Melanocyte of skin (primary cell): ENCODE measurements at places on chromosomes 7 and 10. TPM values are rescaled to one million over a fixed set of nuclear protein-coding genes. Genes with fewer than 3 reads are reported as not detected.

CCDC3 gene
- not detected in 2 replicates for total RNA-seq

EPHA1 gene
- total RNA-seq: not detected in 2 replicates

HABP2 gene
- not detected in 2 replicates for total RNA-seq

TRIM4 gene
- total RNA-seq: 25.3 and 28.4 TPM in 2 replicates

ACHE gene
- total RNA-seq: not detected in 2 replicates

PIK3CG gene
- total RNA-seq: not detected in 2 replicates

FAM25G gene
- total RNA-seq: not detected in 2 replicates

RPA3 gene
- 34.1 and 34.5 TPM in 2 replicates for total RNA-seq

PRPS1L1 gene
- not detected in 2 replicates for total RNA-seq

ZNF248 gene
- 5.2 and 10.2 TPM in 2 replicates for total RNA-seq

SFTPA2 gene
- not detected in 2 replicates for total RNA-seq

GPC2 gene
- 2.4 and 3.6 TPM in 2 replicates for total RNA-seq

SLC13A1 gene
- total RNA-seq: not detected in 2 replicates

LRIT2 gene
- not detected in 2 replicates for total RNA-seq

SPDYE2 gene
- total RNA-seq: not detected in 2 replicates

HOXA2 gene
- not detected in 2 replicates for total RNA-seq

EPO gene
- total RNA-seq: not detected in 2 replicates

SFTPA1 gene
- total RNA-seq: not detected in 2 replicates

CTTNBP2 gene
- total RNA-seq: 10.7 and 11.9 TPM in 2 replicates

HGF gene
- under 0.01 and 0.36 TPM in 2 replicates for total RNA-seq

IL2RA gene
- not detected in 2 replicates for total RNA-seq

PON3 gene
- total RNA-seq: 0.46 TPM in 1 of 2 replicates, not detected in the other

AMZ1 gene
- 1.5 and 3.4 TPM in 2 replicates for total RNA-seq

TMEM225B gene
- total RNA-seq: under 0.01 and 1.1 TPM in 2 replicates

SLC29A3 gene
- 0.69 and 1.5 TPM in 2 replicates for total RNA-seq

EPHB6 gene
- total RNA-seq: under 0.01 TPM in 1 of 2 replicates, not detected in the other

RET gene
- total RNA-seq: 0.33 and 0.46 TPM in 2 replicates

ZCWPW1 gene
- total RNA-seq: 2.9 and 3.1 TPM in 2 replicates

ITPRID1 gene
- total RNA-seq: not detected in 2 replicates

ZKSCAN5 gene
- total RNA-seq: 14.3 and 14.7 TPM in 2 replicates

LLCFC1 gene
- total RNA-seq: not detected in 2 replicates

ZNF467 gene
- under 0.01 TPM in 1 of 2 replicates, not detected in the other for total RNA-seq

SGPL1 gene
- 40.0 and 42.9 TPM in 2 replicates for total RNA-seq

ACTR3C gene
- total RNA-seq: 0.34 and 0.73 TPM in 2 replicates

CPN1 gene
- 5.5 TPM in 1 of 2 replicates, not detected in the other for total RNA-seq

SPDYE11 gene
- not detected in 2 replicates for total RNA-seq

MMP21 gene
- total RNA-seq: not detected in 2 replicates

HMX2 gene
- total RNA-seq: not detected in 2 replicates

ADAM12 gene
- total RNA-seq: 8.7 and 18.0 TPM in 2 replicates

CYP2C9 gene
- not detected in 2 replicates for total RNA-seq

ENTPD1 gene
- total RNA-seq: under 0.01 and 0.73 TPM in 2 replicates

MYH16 gene
- not detected in 2 replicates for total RNA-seq

TUBAL3 gene
- not detected in 2 replicates for total RNA-seq

HOXA13 gene
- total RNA-seq: not detected in 2 replicates

CYP2C19 gene
- not detected in 2 replicates for total RNA-seq

CALML3 gene
- total RNA-seq: not detected in 2 replicates

HNRNPH3 gene
- total RNA-seq: 23.0 and 31.3 TPM in 2 replicates
